Right ventricle myocardium superior (tissue), 1 donor: ENCODE measurements at places on chromosomes 5 and 9. TPM values are rescaled to one million over a fixed set of nuclear protein-coding genes. Genes with fewer than 3 reads are reported as not detected.

GRCh38 chr5:132799392-132799791 lies 13.7 kb upstream of the SOWAHA start:
- DNase-seq: no peak

DNA sequence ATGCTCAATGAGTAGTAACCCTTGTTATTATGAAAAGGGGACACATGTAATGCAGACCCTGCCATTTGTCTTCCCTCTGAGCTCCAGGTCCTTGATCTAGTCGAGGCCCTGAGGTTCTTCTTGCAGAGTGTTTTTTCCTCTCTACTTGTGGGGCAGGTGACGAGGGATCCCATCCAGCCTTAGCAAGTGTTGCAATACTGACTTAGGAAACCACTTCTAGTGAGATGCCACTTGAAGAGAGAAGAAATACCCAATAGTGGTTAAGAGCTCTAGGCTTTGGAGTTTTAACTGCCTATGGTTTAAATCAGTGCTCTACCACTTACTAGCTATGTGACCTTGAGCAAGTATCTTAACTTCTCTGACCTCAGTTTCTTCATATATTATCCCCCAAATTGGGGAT lies 10.2 kb downstream of the PPARGC1B start:
- no peak for DNase-seq

- DNase-seq: no peak
These were observed 107.6 kb downstream of the ADRB2 start for GRCh38 chr5:148933903-148934432.

DNA sequence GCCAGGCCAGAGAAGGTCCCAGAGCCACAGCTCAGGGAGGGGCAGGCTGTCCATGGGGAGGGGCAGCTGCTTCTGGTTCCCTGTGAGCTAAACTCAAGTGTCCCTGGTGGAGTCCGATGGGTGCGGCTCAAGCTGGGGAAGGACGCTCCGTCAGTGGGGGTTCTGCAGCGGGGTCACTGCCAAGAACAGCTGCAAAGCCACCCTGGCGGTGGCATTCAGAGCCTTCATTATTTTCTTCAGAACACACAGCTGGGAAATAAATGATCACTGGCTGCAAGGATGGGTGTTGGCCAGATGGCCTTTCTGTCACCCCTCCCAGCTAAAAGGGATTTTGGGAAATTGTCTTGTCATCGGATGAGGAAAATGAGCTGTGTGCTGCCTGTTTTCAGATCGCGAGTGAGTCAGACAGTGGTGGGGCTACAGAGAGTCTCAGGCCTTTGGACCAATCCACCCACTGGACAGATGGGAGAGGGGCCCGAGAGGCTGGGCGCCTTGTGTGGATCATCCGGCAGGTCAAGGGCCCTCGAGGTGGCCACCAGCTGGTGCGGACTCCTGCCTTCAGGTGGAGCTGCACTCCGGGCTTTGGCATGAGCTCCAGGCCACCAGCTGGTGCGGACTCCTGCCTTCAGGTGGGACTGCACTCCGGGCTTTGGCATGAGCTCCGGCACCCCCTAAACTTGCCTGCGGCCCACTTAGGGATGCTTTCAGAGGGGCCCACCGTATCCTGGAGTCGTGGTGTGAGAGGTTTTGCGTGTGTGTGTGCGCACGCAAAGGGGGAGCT lies 17.9 kb upstream of the GFPT2 start:
- peak; percentile 65 for DNase-seq

Gene CTSV
- total RNA-seq: not detected

Gene STRBP
- 20.3 TPM for total RNA-seq

Gene PAIP1
- total RNA-seq: 120 TPM

Gene BHMT
- 0.11 TPM for total RNA-seq
